ENCODE measurements at places on chromosomes 5 and 9.

- DNase-seq: no peak
These were observed 29.3 kb upstream of the CTSL start for GRCh38 chr9:87696641-87697040.

DNA sequence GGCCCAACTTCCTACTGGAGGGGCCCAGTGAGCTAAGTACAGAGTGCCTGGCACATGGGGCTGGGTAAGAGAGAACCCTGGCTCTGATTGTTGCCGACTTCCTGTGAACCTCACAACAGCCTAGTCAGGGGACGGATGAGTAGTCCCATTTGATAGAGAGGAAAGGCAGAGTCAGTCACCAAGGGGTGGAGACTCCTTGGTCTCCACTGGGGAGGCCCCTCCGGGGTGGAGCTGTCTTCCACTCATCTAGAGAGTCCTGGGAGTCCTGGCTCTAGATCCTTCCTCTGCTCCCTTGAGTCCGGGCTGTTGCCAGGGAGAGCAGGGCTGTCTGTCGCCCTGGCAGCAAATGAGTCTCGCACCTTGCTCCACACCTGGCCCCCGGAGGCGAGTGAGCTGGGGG is 8.0 kb downstream of the GRK6 start:
- DNase-seq: no peak

DNA sequence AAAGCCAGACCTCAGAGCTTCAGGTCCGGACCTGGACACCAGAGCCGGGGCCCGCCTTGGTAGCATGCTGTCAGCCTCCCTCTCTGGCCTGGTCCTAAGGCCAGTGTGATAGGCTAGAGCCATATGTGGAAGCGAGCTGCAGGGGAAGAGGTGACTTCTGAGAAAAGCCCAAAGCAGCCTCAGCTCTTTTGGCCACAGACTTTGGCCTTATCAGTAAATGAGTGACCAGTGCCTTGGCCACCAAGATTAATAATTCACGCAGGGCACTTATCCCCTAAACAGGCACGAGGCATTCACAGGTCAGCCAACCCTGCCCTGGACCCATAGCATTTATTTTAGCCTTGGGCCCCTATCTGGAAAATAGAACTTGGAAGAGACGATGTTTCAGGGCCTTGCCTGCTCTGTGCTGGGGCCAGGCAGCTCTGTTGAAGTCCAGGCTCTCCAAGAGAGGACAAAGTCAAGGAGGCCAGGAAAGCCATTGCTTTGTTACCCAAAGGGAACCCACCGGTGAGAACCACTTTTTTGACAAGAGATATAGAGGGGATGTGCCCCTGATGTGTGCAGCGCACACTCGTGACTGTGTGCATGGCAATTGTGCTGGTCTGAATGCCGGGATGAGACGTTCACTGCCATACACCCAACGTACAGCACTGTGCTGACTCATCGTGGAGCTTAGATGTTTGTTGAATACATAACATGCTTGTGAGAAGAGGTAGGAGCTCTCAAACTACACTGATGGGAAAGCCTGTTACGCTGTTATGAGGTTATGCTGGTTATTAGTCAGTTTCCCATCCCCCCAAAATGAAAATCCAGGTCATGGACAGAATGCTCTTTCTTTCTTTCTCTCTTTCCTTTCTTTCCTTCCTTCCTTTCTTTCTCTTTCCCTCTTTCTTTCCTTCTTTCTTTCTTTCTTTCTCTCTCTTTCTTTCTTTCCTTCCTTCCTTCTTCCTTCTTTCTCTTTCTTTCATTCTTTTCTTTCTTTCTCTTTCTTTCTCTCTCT is 5.0 kb upstream of the SLC34A1 start:
- DNase-seq: no peak

GRCh38 chr5:111454198-111454622 is 58.1 kb downstream of the STARD4 start:
- DNase-seq: no peak

DNA sequence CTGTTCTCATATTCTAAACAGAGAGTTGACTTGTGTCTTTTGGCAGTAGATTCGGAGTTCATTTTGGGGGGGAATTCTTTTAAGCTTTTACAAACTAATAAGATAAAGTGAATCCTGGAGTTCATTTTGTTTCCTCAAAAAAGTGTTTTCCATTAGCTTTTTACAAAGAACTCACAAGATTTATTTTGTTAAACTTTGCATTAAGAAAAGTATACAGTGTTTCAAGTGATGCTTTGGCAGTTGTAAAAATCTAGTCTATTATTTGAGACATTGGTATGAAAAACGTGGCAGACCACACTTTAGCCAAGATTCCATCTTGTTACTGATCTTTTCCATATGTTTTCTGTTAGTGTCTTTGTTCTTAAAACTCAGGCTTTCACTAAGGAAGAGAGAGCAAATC is 1.2 kb upstream of the OMD start:
- DNase-seq: no peak

DNA sequence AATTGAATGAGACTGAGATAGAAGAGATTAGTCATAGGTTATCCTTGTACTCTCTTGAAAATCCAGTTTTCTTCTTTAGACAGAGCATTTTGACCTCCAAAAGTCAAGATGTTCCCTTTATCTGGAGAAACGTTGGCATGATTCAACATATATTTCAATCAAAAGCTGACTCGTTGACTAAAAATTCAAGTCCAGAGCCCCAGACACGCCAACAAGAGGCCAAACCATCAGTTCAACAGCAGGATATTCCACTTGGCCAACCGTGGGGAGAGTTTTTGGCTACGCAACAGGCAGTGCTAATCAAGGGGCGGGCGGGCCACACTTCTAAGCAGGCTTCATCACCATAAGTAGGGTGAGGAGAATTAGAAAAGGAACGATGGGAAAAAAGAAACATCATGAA is 119.1 kb downstream of the SLIT3 start:
- DNase-seq: no peak

DNA sequence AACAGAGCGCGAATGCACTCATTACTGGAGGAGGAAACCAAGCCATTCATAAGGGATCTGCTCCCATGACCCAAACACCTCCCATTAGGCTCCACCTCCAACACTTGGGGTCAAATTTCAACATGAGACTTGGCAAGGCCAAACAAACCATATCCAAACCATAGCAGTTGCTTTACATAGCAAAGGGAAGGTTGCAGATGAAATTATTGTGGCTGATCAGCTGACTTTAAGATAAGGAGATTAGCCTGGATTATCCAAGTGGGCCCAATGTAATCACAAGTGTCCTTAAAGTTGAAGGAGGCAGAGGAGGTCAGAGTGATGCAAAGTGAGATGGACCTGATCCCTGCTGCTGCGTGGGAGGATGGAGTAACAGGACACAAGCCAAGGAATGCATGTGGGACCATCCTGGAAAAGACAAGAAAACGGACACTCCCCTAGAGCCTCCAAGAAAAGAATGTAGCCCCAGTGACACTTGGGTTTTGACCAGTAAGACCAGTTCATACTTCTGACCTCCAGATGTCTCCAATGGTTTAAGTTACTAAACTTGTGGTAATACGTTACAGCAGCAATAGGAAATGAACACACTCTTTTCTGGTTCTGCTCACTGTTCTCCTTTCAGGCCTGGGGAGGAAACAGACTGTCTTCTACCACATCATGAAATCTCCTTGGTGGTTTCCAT is 167.3 kb downstream of the GNAQ start:
- DNase-seq: no peak

- DNase-seq: no peak
These were observed 273.8 kb upstream of the TARS1 start for GRCh38 chr5:33166948-33167347.

DNA sequence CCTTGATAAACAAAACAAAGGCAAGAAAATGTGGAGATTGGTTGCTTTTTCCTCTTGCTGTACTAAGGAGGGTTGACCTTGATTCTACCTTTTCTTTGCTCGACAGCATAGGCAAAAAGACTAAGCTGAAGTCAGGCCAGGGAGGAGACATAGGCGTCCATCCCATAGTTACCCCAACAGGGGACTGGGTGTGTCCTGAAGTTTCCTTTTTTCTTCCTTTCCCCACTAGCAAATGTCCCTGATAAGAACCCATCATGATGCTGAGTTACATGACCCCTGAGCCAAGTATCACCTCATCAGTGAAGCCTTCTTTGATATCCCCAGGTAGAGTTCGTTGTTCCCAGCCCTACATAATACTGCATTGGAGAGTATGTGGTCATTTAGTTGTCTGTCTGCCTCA is 9.9 kb upstream of the SHROOM1 start:
- DNase-seq: no peak

GRCh38 chr9:7011395-7012067 is 253.8 kb downstream of the KDM4C start:
- no peak for DNase-seq

- no peak for DNase-seq
These were observed 44.2 kb downstream of the FAF2 start for GRCh38 chr5:176492431-176492830.

- DNase-seq: no peak
These were observed 10.0 kb upstream of the ZNF131 start for GRCh38 chr5:43110606-43111170.

- DNase-seq: no peak
These were observed 23.2 kb upstream of the PSAT1 start for GRCh38 chr9:78273761-78274160.

GRCh38 chr5:139711067-139711905 is 63.1 kb downstream of the CXXC5 start:
- no peak for DNase-seq

DNA sequence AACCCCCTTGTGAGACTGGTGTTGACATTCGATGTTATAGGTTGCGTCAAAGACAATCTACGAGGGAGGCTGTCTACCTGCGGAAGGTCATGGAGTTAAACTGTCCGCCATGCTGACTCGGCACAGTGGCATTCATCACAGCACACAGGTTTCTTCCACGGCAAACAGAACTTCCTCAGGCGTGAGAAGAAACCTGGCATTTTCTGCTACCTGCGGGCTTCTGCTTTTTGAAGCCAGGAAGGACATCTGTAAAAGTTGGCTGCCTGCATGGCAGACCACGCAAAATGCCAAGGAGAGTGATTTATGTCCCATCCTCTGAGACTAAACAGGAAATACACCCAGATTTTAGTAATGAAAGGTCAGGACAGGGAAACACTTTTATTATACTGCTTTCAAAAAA is 809.8 kb upstream of the NUDT12 start:
- no peak for DNase-seq

- no peak for DNase-seq
These were observed 3.7 kb downstream of the HNRNPH1 start for GRCh38 chr5:179619776-179620175.

Data from activated CD8-positive, alpha-beta memory T cell treated with anti-CD3 and anti-CD28 coated beads for 1 hour (primary cell).